ENCODE measurements at places on chromosomes 2 and 18.

GRCh38 chr2:169637620-169638019 lies 53.5 kb downstream of the PPIG start:
- DNase-seq = no peak

- no peak for DNase-seq
Observed at GRCh38 chr2:221304916-221305315, 267.2 kb downstream of the EPHA4 start.

DNA sequence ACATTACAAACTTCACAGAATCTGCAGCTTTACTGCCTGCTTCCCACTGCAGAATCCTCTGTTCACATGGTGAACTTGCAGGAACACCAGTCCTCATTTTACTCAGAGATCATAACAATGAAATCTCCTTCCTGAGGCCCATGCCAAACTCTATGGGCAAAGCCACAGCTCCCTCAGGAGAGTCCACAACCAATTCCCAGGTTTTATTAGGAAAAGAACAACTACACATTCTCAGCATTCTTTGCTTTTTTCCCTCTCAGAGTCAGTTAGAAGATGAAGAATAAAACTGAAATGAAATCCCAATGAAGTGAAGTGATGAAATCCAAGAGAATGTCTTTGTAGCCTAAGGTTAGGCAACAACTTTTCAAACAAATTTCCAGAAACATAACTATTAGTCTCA lies 233.7 kb downstream of the DSEL start:
- no peak for DNase-seq

- DNase-seq = peak; percentile 31
Observed at GRCh38 chr2:219559156-219559915, 12.0 kb downstream of the OBSL1 start.

DNA sequence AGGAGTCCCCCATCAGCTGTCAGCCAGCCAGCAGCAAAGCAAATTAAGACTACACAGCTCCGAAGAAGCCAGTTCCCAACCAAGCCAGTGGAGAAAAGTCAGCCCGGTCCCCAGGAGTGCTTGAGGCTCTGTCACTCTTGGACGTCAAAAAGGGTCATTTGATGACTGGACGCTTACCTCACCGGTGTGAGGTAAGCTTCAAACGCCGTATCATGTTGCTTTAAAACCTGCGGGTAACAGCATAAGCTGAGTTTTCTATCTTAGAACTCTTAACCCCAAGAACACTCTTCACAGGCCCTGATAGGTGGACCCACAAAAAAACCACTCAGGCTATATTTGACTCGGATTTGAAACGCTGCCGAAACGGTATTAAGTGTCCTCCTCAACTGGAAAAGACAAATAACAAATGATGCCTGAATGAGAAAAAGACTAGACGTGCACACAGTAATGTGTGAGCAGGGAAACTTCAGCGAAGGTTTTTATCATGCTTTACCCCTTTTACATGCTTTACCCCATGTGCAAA lies 682 bp upstream of the LNPK start:
- no peak for DNase-seq

DNA sequence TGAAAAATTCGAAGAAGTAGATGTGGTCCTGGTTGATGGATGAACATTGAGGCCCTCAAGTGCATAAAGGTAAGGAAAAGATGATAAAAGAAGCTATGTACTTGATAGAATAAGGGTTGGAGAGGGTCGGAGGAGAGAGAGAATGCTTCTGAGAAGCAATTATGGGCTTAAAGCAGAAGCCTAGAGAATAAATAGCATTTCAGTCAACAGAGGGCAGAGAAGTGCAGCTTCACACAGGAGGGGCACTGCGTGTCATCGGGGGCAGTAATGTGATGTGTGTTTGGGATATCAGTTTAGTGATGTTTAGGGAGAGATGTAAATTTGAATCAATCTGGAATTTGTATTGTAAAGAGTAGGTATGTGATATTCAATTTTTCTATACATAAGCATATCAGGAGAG lies 334.5 kb downstream of the PIK3C3 start:
- DNase-seq = no peak

Measured in right cardiac atrium (tissue), 5 donors.